Fibroblast of upper back skin (primary cell): ENCODE measurements at places on chromosomes 2 and 18.

DNA sequence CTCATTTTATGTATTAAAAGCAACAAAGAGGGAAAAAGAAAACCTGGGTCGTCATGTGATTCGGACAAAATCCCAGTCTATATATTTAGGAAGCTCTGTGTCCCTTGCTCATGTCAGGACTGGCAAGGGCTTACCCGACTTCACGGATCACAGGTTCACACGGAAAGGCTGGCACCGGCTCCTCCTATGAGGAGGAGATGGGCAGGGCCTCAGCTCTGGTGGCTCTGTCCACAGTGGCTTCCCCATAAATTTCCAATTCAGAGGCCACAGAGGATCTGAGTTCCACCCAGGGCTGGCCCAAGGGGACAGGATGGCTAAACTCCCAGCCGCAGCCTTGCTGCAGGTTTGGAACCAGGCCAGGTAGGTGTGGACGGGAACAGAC lies 186.8 kb downstream of the BCL2 start:
- no peak for DNase-seq

DNA sequence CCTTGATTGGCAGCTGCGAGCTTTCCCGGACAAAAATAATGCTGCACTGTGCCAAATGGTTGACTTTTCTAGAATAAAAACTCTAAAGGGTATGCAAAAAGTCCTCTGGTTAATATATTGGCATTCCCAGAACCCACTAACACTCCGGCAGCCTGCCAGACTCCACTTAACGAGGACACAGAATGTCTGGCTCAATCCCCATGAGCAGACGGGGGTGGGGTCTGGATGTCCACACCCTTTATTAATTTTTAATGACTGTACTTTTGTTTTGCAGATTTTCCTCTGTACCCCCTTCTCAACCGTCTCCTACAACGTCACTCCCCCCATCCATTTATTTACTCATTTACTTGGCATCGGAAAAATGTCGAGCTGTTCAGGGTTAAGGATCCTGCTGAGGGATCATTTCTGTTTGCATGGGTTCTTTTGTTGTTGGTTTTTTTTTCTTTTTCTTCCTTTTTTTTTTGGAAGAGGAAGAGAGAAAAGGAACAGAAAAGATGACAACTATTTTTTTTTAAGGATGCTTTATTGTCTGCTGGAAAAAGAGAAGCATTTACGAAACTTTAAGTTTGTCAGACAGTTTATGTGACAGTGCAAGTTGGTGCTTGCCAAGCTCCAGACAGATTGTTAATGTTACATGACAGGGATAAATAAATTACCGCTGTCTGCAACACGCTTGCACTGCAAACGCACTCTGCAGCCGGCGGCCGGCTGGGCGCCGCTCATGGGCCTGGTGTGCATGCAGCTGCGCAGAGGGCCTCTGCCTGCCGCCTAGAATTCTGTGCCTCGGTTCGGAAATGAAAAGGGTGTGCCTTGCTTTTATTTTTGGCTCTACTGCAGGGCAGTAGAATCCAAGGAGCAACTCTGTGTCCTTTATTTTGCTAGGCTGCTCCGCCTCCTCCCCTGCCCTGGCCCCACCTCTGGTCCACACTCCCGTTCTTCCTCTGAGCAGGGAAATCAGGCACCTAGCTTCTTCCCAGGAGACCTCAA lies 3.6 kb downstream of the LDLRAD4 start:
- DNase-seq, result peak; percentile 82

- peak; percentile 90 for DNase-seq
Measured at GRCh38 chr2:18910843-18911242, 321.5 kb upstream of the NT5C1B start.

DNA sequence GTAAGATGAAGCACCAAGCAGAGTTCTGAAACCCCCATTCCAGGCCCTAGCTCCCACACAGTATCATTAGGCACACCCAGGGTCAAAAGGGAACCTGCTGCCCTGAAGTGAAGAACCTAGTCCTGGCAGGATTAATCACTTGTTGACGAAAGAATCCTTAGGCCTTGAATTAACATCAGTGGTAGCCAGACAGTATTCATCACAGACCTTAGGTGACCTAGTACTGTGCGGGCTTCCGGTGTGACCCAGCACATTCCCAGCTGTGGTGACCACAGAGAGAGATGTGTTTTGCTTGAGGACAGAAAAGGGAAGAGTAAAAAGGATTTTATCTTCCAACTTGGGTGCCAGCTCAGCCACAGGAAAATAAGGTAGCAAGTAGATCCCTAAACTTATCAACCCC lies 1071.4 kb upstream of the FAM98A start:
- DNase-seq, result no peak

DNA sequence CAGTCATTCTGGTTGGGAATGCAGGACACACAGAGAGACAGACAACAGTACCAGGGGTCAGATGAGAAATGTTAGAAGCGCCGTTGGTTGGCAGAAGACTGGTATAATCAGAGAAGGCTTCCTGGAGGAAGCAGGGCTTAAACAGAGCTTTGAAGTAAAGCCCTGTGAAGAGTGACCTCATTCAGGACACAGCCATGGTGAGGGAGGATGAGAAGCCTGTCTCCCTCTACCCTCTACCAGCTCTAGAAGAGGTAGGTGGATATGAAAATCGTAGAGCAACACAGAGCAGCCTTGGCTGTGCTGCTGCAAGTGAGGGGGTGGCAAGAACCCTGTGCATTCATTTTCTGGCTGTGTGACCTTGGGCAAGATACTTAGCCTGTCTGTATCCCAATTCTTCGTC lies 14.2 kb downstream of the TET3 start:
- DNase-seq, result no peak
